ENCODE measurements at places on chromosomes 2 and 18. TPM values are rescaled to one million over a fixed set of nuclear protein-coding genes. Genes with fewer than 3 reads are reported as not detected.
A peak's percentile ranks its signal among the peaks of the same experiment; 100 is the strongest.

SSB gene
- total RNA-seq: 122 TPM

DNA sequence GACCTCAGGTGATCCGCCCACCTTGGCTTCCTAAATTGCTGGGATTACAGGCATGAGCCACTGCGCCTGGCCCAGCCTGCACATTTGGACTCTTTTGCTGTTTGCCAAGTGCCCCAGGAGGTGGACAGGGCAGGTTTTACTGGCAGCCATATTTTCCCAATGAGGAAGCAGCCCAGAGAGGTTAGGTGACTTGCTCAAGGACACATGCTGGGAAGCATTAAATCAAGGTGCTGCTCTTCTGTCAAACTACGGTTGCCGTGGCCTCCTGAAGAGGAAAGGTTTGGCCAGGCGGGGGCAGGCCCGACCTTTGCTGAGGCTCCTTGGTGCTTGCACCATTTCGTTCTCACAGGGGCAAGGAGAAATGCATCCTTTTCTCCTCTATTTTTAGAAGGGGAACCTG lies 44.0 kb downstream of the DNMT3A start:
- DNase-seq: no peak

ZNF532 gene
- 1.2 TPM for total RNA-seq

FSHR gene
- total RNA-seq: not detected

ORC2 gene
- 64.7 TPM for total RNA-seq

GRCh38 chr18:50277942-50278341 lies 3.4 kb downstream of the MBD1 start:
- DNase-seq: no peak

DNA sequence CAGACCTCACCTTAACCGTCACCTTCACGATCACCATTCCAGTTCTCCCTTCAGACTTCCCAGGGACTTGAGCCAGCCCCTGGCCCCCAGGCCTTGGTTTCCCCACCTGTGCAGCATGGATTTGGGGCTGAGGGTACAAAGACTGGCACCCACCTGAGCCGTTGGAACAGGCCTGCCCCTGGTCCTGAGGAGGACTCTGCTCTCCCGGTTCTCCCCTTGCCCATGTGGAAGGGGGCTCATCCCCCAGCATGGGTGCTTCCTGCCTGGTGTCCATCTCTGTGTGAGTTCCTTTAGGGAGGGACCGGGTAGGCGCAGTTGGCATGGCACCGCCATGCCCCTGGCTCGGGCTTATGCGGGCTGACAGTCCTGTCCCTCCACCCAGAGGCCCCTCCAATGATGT lies 10.9 kb upstream of the GPR35 start:
- no peak for DNase-seq

DNA sequence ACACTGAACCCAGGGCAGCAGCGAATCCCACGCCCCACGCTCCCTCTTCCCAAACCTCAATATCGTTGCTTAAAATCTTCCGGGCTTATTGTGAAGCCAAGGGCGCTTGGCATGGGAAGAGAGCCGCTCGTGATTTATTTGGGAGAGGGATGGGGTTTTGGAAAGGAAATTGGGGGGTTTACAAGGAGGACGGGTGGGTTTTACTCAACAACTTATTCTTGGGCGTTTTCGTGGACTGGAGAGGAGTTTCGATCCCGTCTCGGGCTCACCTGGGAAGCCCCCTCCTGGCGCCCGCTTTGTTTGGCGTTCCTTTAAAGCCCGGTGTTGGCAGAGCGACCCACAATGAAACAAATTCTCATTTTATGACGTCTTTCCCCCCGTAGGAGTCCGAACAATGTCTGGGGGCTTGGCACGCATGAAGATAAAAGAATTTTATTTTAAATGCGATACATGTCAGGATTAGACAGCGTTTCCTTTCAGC lies 135.3 kb downstream of the INSIG2 start:
- no peak for DNase-seq

- DNase-seq: no peak
Measured at GRCh38 chr2:154709215-154709614, 10.7 kb downstream of the KCNJ3 start.

GRCh38 chr2:235458839-235459273 lies 35.0 kb upstream of the AGAP1 start:
- no peak for DNase-seq

GRCh38 chr18:11114653-11115052 lies 34.7 kb downstream of the PIEZO2 start:
- no peak for DNase-seq

DNA sequence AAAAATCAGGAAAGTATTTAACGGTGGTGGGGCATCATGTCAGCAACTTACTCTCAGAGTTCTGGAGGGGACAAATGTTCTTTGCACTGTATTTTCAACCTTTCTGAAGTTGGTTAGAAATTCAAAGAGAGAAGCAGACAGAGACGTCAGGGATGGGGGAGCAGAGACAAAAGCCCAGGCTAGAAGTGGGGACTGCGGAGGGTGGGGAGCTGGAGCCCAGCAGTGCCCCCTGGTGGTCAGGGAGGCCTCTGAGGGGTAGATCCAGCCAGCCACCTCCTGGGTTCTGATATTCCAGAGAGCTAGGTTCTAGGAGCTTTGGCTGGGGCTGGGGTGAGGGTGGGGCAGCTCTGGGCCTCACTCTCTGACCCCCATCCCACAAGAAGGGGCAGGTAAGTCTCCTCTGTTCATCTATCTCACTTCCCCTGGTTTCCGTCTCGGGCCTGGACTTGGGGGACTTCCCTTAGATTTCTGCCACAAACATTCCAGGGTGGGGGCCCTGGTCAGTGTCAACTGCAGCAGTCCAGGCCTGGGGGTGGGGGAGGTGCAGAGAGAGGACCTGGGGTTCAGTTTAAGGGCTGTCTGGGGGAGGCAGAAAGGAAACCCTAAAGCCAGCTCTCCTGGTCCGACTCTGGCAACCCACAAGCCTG lies 8.9 kb downstream of the TNS1 start:
- peak; percentile 62 for DNase-seq

DNA sequence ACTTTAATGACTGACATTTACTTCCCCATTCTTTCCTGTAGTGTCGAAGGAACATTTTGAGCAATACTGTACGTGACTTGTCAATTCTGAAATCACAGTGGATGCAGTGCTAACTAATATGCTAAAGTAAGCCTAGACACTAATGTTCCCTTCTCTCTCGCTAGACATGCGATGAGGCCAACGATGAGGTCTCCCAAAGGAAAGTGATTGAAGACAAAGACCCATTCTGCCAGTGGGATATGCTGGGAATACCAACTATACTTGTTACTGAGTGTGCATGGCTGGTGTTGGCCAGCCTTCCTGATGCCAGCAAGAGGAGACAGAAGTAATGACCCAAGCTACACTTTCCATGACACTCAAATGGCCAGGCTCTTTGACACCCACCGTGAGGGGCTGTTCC lies 2.5 kb upstream of the SERPINE2 start:
- DNase-seq: no peak

DNA sequence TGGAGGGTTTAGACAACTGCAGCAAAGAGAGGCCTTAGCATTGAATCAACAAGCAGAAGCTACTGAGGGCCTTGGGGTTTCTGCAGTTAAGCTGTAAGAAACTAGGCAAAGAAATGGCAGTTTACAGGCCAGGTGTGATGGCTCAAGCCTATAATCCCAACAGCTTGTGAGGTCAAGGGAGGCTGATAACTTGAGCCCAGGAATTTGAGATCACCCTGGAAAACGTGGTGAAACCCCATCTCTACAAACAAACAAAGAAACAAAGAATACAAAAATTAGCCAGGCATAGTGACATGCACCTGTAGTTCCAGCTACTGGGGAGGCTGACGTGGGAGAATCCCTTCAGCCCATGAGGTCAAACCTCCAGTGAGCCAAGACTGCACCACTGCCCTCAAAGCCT lies 421.6 kb upstream of the CHST9 start:
- DNase-seq: no peak

NFU1 gene
- 50.9 TPM for total RNA-seq

DNA sequence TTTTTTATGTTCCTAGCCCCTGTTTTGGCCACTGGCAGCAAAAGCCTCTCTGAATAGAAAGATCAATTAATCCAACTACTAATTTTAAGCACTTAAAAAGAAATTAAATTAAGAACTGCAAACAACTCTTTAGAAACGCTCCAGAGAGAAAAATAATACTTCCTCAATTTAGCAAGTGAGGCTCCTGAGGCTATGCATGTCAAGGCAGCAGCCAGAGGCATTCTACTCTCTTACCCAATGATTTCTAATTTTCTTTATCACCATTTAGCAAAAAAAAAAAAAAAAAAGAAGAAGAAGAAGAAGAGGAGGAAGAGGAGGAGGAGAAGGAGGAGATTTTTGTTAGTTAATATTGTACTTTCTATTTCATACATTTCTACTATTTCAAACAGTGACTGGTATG lies 68.5 kb downstream of the TMEM237 start:
- no peak for DNase-seq

DNA sequence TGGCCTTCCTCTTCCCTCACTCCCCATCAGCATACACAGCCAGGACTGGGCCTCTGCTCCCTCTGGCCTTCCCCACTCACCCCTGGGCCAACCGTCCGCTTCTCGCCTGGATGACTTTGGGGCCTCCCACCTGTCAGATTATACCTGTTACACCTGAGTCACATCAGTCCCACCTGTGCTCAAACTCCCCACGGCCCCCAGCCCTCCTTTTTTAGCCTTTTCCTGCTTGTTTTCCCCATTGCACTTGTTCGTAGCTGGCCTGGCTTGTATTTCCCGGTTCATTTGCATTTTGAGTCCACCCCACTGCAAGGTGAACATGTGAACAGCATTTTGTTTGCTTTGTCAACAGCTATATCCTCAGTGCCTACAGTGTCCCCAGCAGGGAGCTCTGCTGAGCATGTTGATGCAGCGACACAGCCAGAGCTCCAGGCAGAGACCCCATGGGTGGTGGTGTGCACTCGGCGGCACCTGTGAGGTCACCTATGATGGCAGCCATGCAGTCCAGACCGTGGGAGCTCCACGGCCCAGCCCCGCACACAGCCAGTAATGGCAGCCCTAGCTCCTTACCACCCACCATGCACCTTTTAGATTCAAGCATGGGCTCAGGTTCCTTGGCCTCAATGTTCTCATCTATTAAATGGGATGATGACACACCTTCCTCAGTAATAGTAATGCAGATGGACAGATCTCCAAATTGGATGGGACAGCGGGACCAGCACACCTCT lies 276.4 kb upstream of the HS6ST1 start:
- DNase-seq: no peak

SPDYA gene
- 0.40 TPM for total RNA-seq

POTEJ gene
- total RNA-seq: not detected

DNER gene
- total RNA-seq: not detected

DNA sequence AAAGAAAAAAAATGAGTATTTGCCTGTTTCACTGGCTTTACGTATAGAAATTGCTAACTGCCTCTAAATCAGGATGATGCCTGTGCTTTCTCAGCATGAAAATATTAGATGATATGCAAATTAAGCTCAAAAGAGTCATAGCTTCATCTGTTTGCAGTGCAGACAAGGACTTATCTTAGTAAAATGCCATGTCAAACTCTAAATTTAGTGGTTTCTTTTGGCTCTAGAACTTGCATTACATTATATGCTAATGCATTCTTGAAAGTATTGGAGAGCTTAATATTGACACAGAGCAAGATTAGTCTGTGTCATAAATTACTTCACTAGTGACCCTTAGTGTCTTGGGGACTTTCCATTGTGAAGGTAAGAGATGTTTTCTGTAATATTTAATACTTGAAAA lies 1109.1 kb upstream of the NRXN1 start:
- no peak for DNase-seq

GRCh38 chr2:126795656-126796055 lies 103.0 kb upstream of the TEX51 start:
- DNase-seq: no peak

UGT1A4 gene
- not detected for total RNA-seq

- DNase-seq: no peak
Measured at GRCh38 chr2:76684756-76685155, 837.4 kb downstream of the LRRTM4 start.

- no peak for DNase-seq
Measured at GRCh38 chr2:102193074-102193473, 6.3 kb downstream of the IL1RL2 start.

LHCGR gene
- not detected for total RNA-seq

- DNase-seq: no peak
Measured at GRCh38 chr2:101125808-101126207, 25.4 kb downstream of the TBC1D8 start.

- no peak for DNase-seq
Measured at GRCh38 chr18:10727477-10727876, 201.7 kb downstream of the NAPG start.

DNA sequence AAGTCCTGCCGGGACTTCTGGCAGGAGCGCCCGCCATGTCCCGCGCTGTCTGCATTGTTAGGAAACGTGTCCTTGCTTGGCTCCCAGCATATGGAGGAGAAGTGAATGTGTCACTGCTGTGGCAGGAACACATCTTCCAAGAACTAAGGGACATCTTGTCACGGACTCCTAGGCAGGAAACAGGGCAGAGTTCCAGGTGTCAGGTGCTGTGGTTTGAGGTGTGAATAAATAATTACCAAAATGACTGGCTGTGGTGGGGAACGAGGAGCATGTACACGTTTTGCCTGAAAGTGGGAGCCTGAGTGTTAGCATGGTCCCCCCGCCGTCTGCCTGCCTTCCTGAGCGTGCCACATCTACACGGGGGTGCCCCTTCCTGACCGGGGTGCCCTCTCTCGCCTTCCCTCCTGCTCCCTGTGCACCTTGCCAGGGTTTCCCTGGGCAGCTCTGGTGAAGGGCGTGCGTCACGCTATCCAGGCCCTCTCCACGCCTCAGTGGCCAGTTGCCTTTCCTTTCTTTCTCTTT lies 237.5 kb downstream of the LDLRAD4 start:
- peak; percentile 75 for DNase-seq

DNA sequence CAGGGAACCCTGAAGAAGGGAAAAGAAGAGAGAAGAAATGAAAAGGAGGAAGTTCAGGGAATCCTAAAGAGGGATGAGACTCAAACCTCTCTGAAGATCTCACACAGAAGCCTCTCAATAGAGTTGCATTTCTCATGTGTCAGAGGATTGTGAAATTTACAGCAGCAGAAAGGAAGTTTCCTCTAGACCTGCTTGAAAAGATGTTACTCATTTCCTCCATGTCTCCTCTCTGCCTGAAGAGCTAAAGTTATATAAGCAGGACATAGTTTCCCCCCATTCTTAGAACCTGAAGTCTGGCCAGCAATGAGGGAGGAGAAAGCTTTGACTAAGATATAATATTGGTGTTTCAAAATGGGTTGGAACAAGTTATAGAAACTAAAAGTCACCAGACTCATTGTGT lies 1155.6 kb downstream of the LRP1B start:
- no peak for DNase-seq

GRCh38 chr2:85390941-85391669 lies 19.1 kb downstream of the CAPG start:
- DNase-seq: peak; percentile 68

GRCh38 chr2:164662066-164662465 lies 40.8 kb upstream of the GRB14 start:
- no peak for DNase-seq

ANKAR gene
- 2.4 TPM for total RNA-seq

Measured in activated naive CD8-positive, alpha-beta T cell treated with anti-CD3 and anti-CD28 coated beads for 36 hours (primary cell).